Activated CD4-positive, alpha-beta T cell treated with anti-CD3 and anti-CD28 coated beads for 4 hours (primary cell): ENCODE measurements at places on chromosomes 5 and 9.
A peak's percentile ranks its signal among the peaks of the same experiment; 100 is the strongest.

GRCh38 chr5:14665949-14666348 lies 1.4 kb downstream of the OTULIN start:
- DNase-seq, result peak; percentile 46

DNA sequence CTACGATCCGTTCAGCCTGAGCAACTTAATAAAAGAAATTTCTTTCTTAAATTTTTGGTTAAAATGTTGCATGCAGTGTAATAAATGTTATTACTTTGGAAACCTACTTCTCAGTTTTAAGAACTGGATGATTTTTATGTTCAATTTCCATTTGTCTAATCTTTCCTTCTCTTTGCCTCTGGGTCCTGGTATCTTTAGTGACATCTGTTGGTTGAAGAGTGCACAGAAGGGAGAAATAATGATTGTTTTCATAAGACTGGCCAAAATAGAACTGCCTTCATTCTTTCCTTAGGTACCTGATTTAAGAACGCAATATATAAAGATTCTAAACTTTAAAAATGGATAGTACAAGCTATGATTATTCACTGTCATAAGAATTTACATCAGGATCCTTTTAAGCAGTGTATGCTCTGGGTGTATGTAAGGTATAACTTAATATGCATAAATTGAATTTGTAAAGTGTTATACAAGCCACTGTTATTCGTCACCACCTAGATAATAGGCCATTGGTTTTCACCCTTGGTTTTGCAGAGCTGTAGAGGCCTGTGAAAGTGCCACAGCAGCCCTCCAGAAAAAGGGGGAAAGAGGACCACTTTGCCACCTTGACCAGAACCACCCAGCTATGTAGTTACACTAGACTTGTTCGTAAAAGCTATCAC lies 82.8 kb upstream of the TLX3 start:
- no peak for DNase-seq

- DNase-seq, result no peak
Measured at GRCh38 chr9:2041736-2042135, 26.6 kb downstream of the SMARCA2 start.

GRCh38 chr9:134410071-134410834 lies 84.0 kb downstream of the RXRA start:
- no peak for DNase-seq

GRCh38 chr9:27765266-27766072 lies 192.2 kb upstream of the C9orf72 start:
- no peak for DNase-seq

- DNase-seq, result no peak
Measured at GRCh38 chr9:37082214-37082765, 38.1 kb upstream of the ZCCHC7 start.

DNA sequence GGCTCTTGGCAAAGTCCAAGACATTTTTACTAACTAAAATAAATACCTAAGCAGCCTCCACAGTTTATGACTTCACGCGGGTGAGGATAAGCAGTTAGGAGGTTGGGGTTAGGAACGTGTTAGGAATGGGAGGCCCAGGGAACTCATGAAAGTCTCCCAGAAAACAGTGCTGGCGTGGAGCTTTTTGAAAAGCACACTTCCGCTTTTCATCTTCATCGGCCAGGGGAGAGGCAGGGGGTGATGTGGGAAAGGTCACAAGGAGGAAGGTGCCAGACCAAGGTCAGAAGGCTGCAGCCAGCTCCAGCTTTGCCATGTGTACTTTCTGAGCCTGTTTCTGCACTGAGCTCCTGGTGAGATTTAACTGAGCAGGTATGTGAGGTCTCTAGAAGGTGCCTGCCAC lies 149.0 kb downstream of the PHF2 start:
- DNase-seq, result no peak

DNA sequence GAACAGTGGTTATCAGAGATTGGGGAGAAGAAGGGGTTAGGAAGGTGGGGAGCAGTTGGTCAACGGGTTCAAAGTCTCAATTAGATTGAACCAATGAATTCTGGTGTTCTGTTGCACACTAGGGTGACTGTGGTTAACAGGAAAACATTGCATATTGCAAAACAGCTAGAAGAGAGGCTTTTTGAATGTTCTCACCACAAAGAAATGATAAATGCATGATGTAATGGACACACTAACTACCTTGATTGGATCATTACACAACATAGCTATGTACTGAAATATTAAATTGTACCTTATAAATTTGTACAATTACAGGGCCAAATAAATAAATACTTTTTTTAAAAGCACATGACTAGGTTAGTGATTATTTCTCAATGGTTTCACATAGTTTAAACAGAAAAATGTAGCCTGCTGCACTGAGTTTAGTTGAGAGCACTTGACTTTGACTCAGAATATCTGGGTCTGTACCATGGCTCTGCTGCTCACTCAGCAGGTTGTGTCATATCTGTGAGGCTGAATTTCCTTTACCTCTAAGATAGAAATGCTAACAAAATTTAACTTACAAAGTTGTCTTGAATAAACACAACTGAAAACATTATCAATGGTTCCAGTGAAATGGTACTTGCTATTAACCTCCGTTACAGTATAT lies 30.4 kb downstream of the NUDT12 start:
- no peak for DNase-seq

GRCh38 chr9:72812559-72813111 lies 140.2 kb downstream of the ALDH1A1 start:
- DNase-seq, result no peak

- no peak for DNase-seq
Measured at GRCh38 chr9:93181672-93182435, 2.1 kb upstream of the WNK2 start.

- no peak for DNase-seq
Measured at GRCh38 chr9:109992293-109992692, 212.3 kb downstream of the PALM2AKAP2 start.

DNA sequence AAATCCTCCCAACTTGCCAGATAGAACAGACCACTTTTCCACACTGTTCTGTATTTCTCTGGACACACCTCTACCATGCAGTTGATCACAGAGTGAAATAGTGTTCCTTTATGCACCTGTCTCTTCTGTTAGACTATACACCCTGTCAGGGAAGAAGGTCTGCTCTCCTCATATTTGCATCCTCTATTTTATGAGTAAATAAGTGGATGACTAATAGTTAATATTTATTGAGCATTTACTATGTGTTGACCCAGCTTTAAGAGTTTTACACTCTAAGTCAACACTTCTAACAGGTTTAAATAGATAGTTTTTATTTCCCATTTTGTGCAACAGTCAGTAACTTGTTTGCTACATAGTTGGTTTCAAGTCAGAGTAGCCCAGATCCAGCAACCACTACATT lies 452.8 kb upstream of the MPDZ start:
- no peak for DNase-seq

- DNase-seq, result peak; percentile 29
Measured at GRCh38 chr5:39072925-39073766, 1.1 kb downstream of the RICTOR start.

DNA sequence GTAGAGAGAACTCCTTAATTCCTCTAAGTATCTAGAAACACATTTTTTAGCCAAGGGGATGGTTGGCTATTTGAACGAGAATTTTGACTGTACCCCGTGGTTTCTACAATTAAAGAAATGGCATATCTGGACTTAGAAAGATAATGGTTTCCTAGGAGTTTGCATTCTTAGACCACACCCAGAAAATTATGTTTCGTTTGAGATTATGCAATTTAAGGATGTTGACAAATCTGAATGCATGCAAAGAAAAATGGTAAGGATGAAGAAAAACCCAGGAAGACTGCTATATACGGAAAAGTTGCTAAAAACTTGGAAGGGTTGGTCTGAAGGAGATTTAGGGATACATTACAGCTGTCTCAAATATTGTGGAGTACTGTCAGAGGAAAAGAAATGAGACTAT lies 538.5 kb upstream of the WWC1 start:
- DNase-seq, result no peak

GRCh38 chr5:135392256-135392655 lies 6.8 kb downstream of the MACROH2A1 start:
- no peak for DNase-seq

DNA sequence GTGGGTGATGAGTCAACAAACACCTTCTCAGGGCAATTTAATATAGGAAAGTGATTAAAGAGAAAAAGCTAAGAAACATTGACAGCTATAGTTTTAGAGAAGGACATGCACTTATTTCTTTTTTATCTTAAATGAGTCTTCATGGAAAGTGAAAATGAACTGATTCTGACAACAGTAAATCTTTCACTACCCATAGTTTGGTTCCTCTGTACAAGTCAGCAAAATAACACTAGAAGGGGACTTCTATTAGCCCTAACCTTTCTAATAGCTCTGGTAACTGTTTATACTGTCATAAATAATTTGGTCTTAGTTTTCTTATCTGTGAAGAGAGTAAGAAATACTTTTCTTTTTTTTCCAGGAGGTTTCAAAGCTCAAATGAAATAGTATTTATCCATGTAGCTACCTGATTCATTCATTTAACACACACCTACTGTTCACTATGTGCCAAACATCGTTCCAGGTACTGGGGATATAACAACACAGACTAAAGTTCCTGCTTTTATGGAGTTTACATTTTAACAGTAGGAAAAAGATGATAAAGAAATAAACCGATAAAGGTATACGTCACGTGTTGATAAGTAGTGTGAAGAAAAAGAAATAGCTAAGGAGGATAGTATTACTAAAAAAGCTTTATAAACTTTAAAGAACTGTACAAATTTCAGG lies 148.2 kb downstream of the PCSK1 start:
- no peak for DNase-seq

- DNase-seq, result no peak
Measured at GRCh38 chr5:172695232-172696054, 54.4 kb downstream of the NEURL1B start.

DNA sequence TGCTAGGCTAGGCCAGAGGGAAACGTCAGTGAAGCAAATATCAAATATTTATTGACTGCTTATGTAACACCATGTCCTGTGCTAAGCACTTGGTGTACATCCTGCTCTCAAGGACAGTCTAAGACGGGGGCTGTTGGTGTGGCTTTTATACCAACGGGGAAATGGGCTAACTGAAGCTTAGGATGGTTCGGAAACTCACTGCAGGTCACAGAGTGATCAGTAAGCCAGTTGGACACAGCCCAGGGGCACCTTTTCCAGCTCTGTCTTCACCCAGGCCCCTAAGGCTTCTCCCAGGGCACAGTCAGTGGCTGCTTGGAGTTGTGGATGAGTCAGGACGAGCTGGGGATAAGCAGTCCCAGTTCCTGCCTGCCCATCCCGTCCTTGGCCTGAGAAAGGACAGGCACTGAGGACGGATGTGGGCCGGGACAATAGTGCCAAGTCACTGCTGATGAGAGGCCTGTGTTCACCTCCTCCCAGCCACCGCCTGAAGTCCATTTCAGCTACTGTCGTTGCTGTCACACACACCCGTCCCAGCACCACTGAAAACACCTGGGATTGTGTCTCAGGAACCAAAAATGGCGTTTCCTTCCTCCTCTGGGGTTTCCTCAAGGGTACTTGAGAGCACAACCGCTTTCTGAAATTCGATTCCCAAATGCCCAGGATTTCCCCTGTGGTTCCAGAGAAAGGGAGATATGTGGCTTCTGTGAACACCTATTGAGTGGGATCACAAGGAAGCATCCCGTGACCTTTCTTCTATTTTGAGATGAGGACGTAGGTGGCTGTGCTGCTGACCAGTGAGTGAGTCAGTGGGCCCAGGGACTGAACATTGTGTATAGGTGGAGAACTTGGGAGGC lies 17.5 kb upstream of the SPRY4 start:
- no peak for DNase-seq

GRCh38 chr5:27402828-27403227 lies 364.4 kb upstream of the CDH9 start:
- DNase-seq, result no peak

DNA sequence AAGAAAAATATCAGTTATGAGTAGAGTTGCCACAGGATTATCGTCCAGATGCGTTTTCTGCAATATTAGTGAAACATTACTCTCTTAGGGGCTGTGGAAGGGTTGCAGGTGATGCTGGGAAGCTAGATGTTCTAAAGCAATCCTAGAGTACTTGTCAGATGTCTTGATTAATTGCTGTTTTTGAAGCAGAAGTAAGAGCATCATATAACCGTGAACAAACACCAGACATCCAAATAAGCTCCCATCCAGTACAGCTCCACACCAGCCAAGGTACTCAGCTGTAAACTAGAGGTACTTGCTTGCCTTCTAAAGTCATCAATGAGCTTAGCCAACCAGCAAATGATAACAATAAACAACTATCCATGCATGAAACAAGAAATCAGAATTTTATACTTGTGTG lies 131.1 kb downstream of the ST8SIA4 start:
- no peak for DNase-seq

- no peak for DNase-seq
Measured at GRCh38 chr9:16710888-16711287, 159.6 kb downstream of the BNC2 start.

- DNase-seq, result no peak
Measured at GRCh38 chr9:130634801-130635200, 29.6 kb upstream of the PRDM12 start.

GRCh38 chr5:79713727-79714126 lies 24.1 kb downstream of the CMYA5 start:
- no peak for DNase-seq
